ENCODE measurements at places on chromosomes 5 and 9.

DNA sequence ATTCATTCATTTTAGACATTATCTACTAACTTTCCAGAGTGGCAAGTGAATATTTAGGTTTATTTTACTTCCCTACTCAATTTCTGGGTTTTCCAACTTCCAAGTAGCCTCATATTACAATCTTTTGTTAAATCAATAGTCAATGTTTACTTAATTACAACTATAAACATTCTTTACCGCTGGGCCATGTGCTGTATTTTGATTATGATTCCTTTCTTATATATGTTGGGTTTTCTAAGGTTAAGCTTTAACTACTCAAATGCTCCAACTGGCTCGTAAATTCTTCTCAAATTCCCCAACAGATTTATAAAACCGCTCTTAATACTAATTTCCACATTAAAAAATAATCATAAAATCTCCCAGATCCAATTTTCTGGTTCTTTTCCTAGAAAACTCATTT, 110.1 kb upstream of the ABCA1 start:
- no peaks in the 10 kb centered on the region for H3K27me3 ChIP-seq
- H3K4me1 ChIP-seq: no peaks in the 10 kb centered on the region
- DNase-seq: no peak

DNA sequence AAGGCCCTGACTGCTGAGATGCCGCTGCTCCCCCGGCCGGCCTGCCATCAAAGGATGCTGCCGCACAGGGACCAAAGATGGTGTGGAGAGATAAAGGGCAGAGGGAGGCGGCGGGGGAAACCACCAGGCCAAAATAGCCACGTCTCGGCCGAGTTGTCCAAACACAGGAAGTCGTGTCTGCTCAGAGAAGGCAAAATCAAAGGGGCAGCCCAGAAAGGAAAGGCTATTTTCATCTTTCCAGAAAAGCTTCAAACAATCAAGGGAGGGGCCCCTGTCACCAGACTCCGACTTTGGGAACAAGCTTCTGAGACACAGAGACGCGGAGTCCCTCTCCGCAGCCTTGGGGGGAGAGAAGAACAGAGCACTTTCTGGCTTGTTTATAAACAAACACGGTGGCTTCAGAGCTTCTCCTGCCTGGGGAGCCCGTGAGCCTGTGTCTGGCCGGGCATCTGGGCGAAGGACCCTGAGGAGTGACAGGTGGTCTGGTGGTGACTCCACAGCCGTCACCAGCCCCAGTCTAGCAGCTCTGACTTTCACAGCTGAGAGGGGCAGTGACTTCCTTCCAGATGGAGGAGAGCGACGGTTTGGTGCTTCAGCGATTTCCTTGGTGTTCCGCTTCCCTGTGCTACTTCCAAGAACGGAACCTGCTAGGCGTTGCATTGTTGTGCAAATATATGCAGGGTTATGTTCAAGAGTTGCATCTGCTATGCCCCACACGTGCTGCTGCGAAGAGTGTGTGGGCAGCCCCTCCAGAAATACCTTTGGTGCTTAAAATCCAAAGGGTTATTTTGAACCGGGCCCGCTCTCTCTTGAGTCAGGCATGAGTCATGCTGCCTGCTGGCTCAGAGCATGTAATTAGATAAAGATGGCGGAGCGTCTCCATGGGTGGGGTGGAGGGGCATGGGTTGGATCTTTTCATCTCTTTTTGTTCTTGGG, 24.0 kb downstream of the ADAMTSL2 start:
- peak overlapping the region; percentile 75 for H3K27ac ChIP-seq
- H3K36me3 ChIP-seq: peaks cover 25% of the 10 kb centered on the region
- H3K4me1 ChIP-seq: peaks cover 29% of the 10 kb centered on the region
- DNase-seq: peak; percentile 24
- no peaks in the 10 kb centered on the region for H3K27me3 ChIP-seq
- no peak overlapping the region for H3K4me3 ChIP-seq

GRCh38 chr9:18608371-18608770, 134.4 kb downstream of the ADAMTSL1 start:
- H3K27ac ChIP-seq: no peak overlapping the region
- H3K27me3 ChIP-seq: no peaks in the 10 kb centered on the region
- H3K36me3 ChIP-seq: no peaks in the 10 kb centered on the region
- no peak for DNase-seq
- no peaks in the 10 kb centered on the region for H3K4me1 ChIP-seq

- no peak overlapping the region for H3K27ac ChIP-seq
- no peak for DNase-seq
- H3K4me1 ChIP-seq: no peaks in the 10 kb centered on the region
- no peaks in the 10 kb centered on the region for H3K27me3 ChIP-seq
Measured at GRCh38 chr5:114325541-114325940, 36.3 kb upstream of the KCNN2 start.

DNA sequence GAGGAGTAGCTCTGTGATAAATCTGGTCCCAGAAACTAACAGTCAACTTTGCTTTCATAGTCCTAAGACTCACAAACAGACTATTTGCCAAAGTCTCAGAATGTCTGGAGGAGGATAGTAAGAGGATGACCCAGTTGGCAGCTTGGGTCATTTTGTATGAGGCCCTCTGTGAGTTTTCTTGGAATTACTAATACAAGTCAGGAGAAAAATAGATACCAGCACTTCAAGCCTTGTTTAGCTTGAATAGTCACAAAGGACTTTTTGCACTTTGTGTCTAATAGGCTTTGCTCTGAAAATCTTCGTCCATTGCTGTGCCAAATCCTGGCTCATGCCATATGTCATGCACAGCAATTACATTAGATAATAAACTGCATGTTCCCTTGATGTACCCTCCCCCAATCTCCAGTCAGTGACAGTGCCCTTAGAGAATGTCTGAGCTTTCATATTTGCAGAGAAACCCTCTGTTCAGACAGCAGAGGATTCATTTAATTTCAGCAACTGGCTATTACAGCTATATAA, 612.8 kb downstream of the CSNK1G3 start:
- H3K4me3 ChIP-seq: no peak overlapping the region
- H3K36me3 ChIP-seq: no peaks in the 10 kb centered on the region
- no peak overlapping the region for H3K27ac ChIP-seq
- DNase-seq: no peak
- no peaks in the 10 kb centered on the region for H3K4me1 ChIP-seq

DNA sequence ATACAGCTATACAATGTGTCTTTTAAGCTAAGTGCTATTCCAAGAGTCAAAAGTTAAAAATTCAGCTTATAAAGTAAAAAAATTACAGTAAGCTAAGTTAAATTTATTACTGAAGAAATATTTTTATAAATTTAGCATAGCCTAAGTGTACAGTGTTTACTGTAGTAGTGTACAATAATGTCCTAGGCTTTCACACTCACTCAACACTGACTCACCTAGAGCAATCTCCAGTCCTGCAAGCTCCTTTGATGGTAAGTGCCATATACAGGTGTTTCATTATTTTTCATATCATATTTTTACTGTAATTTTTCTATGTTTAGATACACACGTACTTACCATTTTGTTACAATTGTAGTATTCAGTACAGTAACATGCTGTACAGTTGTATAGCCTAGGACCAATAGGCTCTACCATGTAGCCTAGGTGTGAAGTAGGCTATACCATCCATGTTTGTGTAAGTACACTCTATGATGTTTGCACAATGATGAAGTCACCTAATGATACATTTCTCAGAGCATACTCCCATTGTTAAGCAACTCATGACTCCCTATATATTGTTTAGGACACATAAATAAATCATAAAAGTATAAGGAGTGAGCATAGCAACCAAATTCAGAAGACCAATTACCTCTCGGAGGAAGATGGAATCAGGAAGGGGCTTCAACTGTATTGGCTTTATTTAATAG, 165.1 kb upstream of the SLC30A5 start:
- no peaks in the 10 kb centered on the region for H3K27me3 ChIP-seq
- no peak overlapping the region for H3K27ac ChIP-seq
- DNase-seq: no peak

DNA sequence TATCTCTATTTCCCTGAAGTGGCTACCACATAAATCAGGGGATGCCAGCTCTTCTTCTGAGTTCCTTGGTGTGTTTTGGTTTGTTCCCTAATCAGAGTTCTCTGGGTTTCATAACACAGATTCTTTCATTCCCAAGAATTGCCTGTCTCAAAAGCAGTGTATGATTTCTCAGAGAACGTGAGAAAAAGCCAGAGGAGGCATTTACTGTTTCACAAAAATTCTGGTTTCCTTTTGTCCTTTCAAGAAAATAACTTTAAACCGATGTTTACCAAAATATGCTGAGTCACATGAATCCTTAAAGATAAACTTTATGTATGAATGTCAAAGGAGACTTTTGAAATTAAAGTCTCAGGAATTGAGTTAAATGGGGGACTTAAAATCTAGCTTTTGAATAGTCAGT, 314.3 kb downstream of the EBF1 start:
- H3K27ac ChIP-seq: no peak overlapping the region
- no peaks in the 10 kb centered on the region for H3K36me3 ChIP-seq
- DNase-seq: no peak
- H3K4me3 ChIP-seq: no peak overlapping the region
- no peaks in the 10 kb centered on the region for H3K4me1 ChIP-seq

DNA sequence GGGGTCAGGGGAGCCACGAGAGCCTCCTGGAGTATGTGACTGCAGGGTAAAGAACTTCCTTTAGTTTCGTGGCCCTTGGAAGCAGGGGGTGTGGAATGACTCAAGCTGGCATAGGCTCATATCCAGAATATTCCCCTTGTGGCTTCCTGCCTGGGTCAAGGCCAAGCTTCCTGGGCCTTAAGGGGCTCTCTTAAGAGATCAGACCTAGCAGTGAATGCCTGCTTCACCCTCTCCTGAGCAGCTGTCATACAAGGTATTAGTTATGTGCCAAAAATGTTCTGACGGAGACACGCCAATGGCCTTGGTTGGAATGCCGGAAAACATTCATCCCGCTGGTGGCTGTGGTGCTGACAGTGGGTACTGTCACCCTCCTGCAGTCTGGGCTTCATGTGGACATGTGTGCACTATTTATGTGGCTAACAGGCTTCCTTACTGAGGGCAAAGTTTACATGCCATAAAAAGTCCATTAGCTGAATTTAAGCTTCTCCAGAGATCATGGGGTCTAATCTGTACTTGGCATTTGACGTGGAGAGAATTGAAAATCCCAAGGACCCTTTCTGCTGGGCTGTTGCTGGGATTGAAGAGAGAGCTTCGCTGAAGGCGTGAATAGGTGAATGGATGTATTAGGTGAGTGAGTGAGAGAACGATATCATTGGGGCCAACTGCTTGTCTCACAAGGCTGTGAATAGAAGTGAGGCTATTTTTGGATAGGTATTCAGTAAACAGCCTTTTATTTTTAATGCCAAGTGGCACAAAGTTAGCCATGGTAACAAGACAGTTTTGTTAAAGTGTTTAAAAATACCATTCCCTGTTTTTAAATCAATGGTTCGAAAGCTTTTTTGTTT, 156.8 kb downstream of the MACROH2A1 start:
- no peak overlapping the region for H3K27ac ChIP-seq
- H3K27me3 ChIP-seq: no peaks in the 10 kb centered on the region
- no peak for DNase-seq
- peaks cover 2% of the 10 kb centered on the region for H3K4me1 ChIP-seq

GRCh38 chr9:71308454-71308853, 187.0 kb upstream of the TRPM3 start:
- H3K27ac ChIP-seq: no peak overlapping the region
- no peaks in the 10 kb centered on the region for H3K27me3 ChIP-seq
- DNase-seq: no peak

DNA sequence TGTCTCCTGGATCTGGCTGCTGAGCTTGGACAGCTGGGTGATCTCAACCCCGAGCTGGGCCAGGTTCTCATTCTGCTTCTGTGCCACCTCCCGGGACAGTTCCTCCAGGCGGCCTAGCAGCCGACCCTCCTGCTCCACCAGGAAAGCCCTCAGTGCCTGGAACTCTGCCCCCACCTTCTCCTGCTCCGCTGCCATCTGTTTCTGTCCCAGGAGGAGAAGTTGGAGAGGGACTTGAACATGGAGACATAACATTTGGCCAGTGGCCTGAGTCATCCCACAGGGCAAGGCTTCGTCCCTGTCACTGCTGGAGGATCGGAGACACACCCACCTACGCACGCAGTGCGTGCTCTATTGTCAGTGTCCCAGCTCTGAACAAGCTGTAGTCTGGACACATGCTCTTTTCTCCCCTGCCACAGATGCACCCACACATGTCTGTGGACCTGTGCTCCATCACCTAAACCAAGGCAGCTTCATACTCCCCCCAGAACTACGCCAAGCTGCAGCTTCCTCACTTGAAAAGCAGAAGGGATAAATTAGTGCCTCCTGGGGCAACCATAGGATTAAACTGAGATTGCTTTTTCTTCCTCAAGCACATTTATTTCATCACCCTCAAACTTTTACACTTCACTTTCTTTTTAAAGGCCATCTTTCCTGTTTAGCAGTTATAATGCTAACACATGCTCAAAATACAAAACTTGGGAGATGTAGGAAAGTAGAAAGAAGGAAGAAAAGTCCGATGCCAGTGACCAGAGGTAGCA, 4.9 kb downstream of the TRIM7 start:
- H3K36me3 ChIP-seq: no peaks in the 10 kb centered on the region
- DNase-seq: no peak
- no peak overlapping the region for H3K27ac ChIP-seq
- H3K27me3 ChIP-seq: peaks cover 20% of the 10 kb centered on the region
- H3K4me1 ChIP-seq: peaks cover 24% of the 10 kb centered on the region
- no peak overlapping the region for H3K4me3 ChIP-seq

Data from trophoblast cell (in vitro differentiated cells and primary cell).